Dorsolateral prefrontal cortex (tissue), 122 donors: ENCODE measurements at places on chromosomes 11 and 22.

DNA sequence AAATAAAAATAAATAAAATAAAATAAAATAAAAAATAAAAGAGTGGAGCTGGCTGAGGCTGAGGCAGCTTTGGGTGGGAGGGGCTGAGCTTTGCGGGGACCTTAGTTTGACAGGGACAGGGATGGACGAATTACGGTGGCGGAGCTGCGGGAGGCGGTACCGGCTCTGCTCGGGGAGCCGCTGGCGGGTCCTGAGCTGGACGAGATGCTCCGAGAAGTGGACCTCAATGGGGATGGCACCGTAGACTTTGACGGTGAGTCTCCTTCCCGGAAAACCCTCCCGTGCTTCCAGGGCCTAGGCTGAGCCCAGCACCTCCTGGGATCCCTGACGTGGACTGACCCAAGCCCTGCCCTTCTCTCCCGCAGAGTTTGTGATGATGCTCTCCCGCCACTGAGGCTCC is 3.1 kb downstream of the CABP4 start:
- DNase-seq, result no peak

GRCh38 chr11:7299393-7299792 is 47.7 kb downstream of the SYT9 start:
- DNase-seq, result no peak

DNA sequence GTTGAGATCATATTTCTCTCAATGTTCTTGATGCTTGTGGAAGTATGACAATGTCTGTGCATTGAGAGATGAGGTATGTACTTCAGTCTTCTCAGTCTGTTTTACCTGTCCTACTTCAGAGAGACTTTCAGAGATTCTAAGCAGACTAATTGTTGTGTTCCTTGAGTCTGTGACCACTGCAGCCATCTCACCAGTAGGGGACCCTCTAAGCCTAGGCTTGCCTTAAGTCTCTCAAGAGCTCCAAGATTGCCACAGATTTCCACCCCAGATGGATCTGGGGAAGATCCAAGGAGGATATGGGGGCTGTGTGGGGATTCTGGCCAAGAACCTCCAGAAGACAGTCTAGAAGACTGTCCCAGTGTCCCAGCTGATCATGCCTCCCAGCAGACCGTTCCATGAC is 179.9 kb upstream of the PLET1 start:
- DNase-seq, result no peak

- DNase-seq, result no peak
These were observed 34.2 kb downstream of the ABTB2 start for GRCh38 chr11:34323601-34324000.

DNA sequence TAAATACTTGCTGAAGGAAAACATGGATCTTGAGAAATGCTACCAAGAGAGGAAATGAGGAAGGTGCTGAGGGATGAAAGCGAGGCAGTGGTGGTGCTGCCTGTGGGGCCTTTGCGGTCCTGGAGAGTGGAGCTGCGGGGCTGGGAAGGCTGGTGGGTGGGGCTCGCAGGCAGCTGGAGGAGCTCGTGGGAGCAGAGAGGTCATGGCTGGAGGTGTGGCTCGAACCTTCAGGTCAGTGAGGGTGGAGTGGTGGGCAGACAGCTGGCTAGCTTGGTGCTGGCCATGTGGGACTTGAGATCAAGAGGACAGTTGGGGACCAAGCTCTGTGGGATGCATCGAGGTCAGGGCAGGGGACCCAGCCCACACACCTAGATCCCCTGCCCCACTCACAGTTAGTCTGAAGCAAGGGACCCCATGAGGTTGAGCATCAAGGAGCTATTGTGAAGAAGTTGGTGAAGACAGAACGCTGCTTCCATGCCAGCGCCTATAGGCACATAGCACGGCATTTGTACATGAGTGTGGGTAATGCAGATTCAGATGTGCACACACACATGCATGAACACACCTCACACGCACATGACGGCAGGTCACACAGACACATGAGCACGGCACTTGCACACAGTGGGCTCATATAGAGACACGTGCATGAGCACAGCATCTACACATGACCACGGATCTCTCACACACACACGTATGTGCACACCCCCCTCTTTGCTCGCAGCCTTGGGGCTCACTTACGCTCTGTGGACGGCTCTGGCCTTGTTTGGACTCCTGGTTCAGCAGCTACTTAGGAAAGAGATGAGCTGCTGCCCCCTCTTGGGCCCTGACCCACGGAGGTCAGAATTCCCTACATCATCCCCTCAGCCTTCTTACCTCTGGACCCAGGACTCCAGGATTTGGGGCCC is 30.4 kb downstream of the SHANK3 start:
- DNase-seq, result peak; percentile 24

DNA sequence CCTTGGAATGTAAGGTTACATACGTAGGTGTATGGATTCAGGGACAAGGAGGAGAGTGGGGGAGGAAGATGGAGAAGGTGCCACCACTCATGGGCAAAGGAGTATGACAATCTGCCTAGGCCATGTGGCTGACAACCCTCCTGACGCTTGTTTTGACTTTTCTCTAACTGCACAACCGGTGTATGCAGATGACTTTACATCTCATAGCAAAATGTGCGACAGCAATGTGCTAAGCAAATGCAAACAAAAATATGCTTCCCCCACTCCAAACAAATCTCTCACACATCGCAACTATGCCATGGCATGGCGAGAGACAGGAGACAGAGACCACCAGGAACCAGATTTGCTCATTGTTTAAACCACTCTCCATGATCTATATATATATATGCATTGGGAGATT is 191.8 kb downstream of the BLID start:
- DNase-seq, result no peak

GRCh38 chr11:47468598-47469214 is 19.8 kb upstream of the RAPSN start:
- no peak for DNase-seq

DNA sequence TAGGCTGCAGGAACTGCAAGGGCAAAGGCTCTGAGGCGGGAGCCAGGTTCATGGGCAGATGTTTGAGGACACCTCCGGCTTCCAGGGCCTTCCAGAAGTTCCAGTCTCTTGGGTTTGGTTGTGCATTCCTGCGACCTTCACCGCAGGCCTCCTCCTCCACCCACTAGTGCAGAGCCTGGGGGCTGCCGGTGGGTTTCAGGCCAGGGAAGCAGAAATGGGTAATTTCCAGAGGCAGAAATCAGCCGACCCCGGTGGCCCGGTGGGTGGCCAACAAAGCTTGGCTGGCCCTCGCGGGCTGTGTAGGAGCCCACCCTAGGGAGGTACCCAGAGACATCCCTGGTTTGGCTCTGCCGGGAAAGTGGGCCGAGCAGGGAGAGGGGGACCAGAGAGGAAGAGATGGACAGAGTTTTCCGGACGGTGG is 417 bp upstream of the PHETA2 start:
- DNase-seq, result no peak

GRCh38 chr11:8381343-8381742 is 117.7 kb upstream of the LMO1 start:
- DNase-seq, result no peak

- DNase-seq, result no peak
These were observed 7.8 kb downstream of the BIRC3 start for GRCh38 chr11:102325088-102325487.

- no peak for DNase-seq
These were observed 3.1 kb upstream of the IL17REL start for GRCh38 chr22:50015451-50016307.

- DNase-seq, result no peak
These were observed 116.6 kb downstream of the PLEKHA7 start for GRCh38 chr11:16897470-16898061.

GRCh38 chr11:67491276-67492068 is 8.6 kb downstream of the AIP start:
- no peak for DNase-seq

DNA sequence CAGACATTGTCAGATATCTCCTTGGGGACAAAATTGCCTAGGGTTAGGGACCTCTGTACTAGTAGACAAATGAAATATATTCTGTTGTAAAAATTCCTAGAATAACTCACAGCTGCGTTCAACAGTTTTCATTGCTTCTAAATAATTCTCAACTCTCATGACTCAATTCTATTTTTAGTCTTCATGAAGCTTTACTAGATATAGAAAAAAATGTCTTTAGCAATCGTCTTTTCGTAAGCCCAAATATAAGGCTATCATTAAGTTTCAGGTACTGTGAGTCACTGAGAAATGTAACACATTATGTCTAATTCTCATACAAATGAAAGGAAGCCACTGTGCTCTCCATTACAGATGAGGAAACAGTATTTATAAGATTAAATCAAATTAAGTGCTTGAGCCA is 6.4 kb downstream of the MMP12 start:
- DNase-seq, result no peak
